Smooth muscle cell of the brain vasculature (primary cell): ENCODE measurements at places on chromosomes 1 and 21.

GRCh38 chr1:171090604-171091003 lies at the start of gene FMO3:
FMO3 (plus strand) TSS chr1:171090905; CDS start chr1:171092659, 1,754 bp downstream.
- no peak for DNase-seq

- DNase-seq: no peak
These were observed 102.0 kb downstream of the DIRAS3 start for GRCh38 chr1:67948151-67949080.

GRCh38 chr1:196481616-196482015 lies 126.6 kb downstream of the KCNT2 start:
- no peak for DNase-seq

DNA sequence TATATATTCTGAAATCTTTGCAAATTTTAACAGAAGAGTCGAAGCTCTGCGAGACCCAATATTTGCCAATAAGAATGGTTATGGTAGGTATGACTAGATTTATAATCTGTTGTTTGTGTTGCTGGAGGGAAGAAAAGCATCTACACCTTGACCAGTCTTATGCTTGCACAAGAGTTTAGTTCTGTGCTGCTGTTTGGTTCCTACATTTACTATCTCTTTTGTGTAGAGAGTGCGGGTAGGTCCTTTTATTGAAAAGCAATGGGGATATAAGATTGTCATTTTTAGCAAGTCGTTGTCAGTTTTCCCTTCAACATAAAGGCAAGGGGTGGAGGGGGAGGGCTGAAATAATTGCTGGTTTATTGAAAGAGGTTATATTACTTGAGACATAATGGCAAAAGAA lies 396 bp downstream of the ELAVL4 start:
- no peak for DNase-seq

GRCh38 chr1:213135572-213135971 lies 84.5 kb downstream of the RPS6KC1 start:
- no peak for DNase-seq
